Activated CD4-positive, alpha-beta T cell treated with anti-CD3 and anti-CD28 coated beads, Interleukin-2, amount 10 ng/mL, durations not matched to agents 24 days and 14 days (primary cell): ENCODE measurements at places on chromosomes 12 and 14.

GRCh38 chr14:55730592-55731310, 150.7 kb downstream of the KTN1 start:
- no peak for DNase-seq

- peak; percentile 81 for DNase-seq
Measured at GRCh38 chr12:131830335-131830913, 2.2 kb downstream of the MMP17 start.

GRCh38 chr12:130026608-130027176, 122.9 kb upstream of the TMEM132D start:
- DNase-seq: peak; percentile 79

DNA sequence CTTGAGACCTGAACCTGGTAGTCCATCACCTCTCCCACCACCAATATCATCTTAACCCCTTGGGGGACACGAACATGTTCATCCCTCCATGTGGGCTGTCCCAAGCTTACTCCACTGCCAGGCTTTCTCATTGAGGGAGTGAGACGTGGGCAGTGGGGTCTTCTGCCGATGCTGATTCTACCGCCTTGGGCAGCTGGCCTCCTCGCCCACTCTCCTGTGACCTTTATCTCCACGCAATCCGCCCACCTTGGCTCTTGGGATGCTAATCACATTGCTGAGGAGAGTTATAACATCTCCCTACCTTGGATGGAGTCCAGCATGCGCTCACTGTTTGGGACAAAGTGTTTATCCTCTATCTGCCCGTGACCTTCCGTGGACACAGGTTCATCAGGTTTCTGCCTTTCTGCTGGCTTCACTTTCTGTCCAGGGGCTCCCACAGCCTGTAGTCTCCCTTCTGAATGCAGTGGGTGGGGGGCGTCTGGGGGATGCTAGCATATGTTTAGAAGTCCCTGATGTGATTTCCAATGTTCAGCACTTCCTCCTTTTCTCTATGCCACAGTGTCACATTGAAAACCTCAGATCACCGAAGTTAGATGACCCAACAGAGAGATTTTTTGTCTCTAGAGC, 53.2 kb upstream of the ESRRB start:
- no peak for DNase-seq

GRCh38 chr14:31930493-31931240, 146.4 kb upstream of the ARHGAP5 start:
- peak; percentile 38 for DNase-seq

DNA sequence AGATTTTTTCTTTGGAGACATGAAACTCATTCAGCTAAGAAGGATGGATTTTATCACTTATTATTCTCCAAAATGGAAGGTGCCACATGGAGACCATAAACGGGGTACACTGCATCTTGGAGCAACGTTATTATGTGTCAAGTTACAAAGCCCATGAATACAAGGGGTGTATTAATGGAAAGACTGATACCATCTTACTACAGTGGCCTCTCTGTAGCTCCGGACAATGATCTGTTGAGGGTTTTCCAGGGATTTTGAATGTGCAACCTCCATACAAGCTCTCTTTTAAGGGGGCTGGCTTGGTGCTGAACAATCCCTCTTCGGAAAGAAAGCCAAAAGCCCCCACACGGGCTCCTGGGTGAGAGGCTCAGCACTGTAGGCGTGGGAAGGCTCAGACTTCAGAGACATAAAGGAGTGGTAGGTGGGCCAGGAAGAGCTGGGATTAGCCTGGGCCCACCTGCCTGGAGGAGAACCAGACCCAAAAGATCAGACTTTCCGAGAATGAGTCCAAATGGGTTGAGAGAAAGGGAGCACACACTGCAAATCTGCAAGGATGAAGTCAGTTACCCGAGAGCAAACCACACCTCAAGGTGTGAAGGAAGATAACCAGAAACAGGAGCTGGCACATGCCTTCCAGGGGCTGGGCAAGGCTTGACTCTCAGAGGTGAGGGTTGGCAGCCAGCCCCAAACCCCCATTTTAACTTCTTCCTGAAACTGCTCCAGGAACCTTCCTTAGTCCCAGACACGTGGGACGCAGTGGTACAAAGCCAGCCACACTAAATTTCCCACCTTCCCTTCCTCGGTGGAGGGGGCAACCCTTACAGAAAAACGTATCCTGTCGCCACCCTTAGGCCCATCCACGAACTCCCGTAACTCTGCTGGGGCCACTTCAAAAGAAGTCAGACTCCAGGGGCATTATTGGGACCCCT, 1.5 kb downstream of the VPS37B start:
- DNase-seq: peak; percentile 69

GRCh38 chr12:52657250-52657902, 5.4 kb upstream of the KRT2 start:
- no peak for DNase-seq

DNA sequence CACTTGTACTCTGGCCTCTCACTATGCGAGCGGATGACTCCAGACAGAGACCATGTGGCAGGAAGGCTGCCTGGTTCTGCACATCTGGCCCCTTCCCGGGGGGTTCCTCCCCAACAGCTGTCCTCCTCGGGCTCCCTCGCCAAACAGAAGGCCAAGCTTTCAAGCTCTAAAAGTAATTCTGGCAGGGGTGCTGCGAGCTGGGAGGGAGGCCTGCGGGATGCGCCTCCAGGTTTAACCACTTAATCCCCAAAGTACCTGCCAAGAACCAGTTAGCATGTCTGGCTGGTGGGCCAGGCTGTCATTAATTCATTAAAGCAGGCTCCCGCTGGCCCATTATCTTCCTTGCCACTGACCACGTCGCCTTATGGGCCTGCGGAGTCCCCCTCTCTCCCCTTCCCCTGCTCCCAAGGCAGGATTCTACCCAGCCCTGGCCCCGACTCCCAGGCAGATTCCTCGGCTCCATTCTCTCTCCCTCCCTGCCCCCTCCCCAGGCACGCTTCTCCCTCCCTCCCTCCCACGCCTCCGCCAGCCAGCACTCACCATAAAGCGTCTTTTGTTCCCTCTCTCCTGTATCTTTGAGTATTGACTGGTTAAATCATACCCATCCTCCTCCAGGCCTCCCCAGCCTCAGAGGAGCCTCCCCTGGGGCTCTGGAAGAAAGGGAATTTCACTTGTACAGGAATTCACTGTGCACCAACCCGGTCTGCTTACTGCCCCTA, 4.9 kb downstream of the HRK start:
- DNase-seq: no peak

GRCh38 chr12:52119398-52120254, 40.1 kb downstream of the SMIM41 start:
- DNase-seq: peak; percentile 81

- no peak for DNase-seq
Measured at GRCh38 chr12:51744235-51744634, 104.3 kb downstream of the FIGNL2 start.

DNA sequence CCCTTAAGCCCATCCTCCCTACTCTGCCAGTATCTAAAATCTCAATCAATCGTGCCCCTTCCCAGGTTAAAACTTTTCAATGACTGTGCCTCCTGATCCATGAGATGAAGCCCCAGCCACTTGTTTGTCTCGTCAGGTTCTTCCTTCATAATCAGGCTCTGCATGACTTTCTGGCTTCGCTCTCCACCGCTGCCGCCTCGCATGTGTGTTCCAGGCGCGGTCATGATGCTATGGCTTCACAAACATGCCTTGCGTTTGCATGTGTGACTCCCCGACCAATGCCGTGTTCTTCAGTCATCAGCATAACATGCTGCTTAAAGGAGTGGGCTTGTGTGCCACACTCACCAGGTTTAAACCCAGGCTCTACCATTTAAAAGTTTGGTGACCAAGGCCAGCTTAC, 5.0 kb upstream of the C1RL start:
- no peak for DNase-seq

DNA sequence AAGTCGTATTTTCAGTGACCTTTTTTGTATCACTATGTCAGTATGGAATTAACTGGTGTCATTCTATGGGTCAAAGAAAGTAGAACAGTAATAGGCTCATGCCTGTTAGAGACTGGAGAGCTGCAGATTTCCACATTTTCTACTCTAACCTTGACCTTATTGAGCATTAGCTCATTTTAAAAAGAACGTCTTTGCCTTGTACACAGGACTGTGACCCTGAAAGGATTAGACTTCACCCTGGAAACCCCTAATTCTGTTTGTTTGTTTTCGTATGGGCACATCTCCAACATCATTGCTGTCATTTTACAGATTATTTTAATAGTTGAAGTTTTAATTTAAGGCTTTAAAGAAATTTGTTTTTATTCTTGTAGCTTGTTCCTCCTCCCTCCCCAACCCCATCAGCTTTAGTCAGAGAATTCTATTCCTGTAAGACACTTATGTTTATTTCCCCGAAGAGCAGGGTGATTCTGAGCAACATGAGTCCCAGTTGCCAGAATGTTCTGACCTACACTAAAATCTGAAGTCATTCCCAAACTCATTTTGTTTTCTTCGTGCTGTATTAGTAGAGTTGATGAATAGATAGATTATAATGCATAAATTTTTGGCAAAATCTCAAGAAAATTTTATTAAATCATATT, 451.3 kb downstream of the FOXG1 start:
- DNase-seq: no peak

GRCh38 chr14:57057803-57058202, 210.9 kb downstream of the EXOC5 start:
- DNase-seq: no peak

DNA sequence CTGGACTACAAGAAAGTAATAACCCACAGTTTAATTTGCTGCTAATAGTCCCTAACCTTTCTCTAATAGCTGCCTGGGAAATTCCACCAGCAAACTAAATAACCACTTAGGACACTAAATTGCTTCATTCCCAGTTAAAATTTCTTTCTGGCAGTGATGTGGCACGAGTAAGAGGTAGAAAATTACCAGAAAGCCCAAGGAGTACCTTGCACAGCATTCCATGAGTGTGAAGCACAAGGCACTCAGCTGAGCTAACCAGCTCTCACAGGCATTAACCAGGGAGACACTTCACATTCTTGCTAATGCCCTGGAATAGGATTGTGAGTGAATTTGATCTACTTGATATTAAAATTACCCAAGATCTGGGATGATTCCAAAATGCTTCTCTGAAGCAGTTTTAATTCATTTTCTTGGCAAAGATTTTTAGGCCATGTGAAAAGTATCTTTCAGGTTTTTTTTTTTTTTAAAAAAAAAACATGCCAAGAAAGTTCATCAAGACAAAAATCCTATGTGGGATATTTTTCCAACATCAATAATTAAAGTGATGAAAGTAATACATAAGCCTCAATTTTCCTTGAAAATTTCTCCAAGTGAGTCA, 29.5 kb downstream of the TSPAN8 start:
- no peak for DNase-seq

DNA sequence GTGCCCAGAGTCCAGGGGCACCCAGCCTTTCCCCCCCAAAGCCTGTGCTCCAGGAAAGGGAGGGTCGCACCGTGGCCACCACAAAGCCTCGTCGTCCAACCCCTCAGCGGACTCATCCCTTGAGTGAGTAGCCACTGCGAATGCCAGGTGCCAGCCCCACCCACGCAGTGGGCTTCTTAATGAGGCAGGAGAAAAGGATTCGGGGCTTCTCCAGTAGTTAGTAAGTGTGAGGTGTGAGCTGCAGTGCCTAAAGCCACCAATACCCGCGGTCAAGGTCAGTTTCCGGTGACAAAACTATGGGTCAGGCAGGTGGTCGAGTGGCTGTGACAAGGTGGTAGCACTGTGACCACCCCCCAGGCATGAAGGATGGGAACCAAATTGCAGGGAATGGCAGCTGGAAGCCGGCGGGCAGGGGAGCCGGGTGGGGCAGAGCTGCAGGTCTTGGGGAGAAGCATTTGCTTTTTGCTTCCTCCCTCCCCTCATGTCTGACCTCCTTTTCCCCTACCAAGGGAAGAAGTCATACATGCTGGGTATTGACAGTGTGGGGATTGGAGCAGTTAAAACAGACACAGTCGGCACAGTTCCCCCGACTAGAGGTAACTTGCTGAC, 8.0 kb downstream of the RAN start:
- peak; percentile 57 for DNase-seq

GRCh38 chr12:68506619-68507018, 104.1 kb upstream of the RAP1B start:
- DNase-seq: no peak

GRCh38 chr14:96737881-96738280, 59.3 kb upstream of the VRK1 start:
- DNase-seq: no peak

DNA sequence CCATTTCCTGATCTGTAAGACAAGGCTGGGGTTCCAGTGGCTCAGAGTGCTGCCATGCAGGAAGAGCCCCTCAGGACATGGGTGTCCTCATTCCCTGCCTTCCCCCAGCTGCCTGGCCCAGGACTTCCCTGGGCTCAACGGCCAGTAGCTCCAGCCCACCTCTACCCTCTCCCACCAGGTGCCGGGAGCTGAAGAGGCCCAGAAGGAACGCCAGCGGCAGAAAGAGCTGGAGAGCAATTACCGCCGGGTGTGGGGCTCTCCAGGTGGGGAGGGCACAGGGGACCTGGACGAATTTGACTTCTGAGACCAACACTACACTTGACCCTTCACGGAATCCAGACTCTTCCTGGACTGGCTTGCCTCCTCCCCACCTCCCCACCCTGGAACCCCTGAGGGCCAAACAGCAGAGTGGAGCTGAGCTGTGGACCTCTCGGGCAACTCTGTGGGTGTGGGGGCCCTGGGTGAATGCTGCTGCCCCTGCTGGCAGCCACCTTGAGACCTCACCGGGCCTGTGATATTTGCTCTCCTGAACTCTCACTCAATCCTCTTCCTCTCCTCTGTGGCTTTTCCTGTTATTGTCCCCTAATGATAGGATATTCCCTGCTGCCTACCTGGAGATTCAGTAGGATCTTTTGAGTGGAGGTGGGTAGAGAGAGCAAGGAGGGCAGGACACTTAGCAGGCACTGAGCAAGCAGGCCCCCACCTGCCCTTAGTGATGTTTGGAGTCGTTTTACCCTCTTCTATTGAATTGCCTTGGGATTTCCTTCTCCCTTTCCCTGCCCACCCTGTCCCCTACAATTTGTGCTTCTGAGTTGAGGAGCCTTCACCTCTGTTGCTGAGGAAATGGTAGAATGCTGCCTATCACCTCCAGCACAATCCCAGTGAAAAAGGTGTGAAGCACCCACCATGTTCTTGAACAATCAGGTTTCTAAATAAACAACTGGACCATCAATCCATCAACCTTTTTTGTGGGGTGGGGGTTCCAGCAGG, 17.6 kb downstream of the AGAP2 start:
- DNase-seq: no peak

DNA sequence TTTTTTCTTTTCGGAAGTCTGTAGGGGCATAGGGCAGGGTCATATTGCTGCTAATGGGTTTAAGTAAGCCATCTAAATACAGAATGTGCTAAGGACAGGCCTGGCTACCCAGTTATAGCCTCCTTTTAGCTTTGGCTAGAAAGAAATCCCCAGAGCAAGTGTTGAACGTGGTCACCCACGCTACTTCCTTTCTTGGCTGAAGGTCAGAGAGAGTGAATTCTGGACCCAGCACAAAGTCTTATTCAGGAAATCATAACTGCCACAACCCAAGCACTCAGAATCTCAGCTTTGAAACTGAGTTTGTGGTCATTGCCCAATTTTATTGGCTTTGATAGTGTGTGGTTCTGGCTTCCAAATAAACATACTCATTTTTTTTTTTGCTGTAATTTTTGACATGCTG, 542.1 kb upstream of the ATP2B1 start:
- no peak for DNase-seq

DNA sequence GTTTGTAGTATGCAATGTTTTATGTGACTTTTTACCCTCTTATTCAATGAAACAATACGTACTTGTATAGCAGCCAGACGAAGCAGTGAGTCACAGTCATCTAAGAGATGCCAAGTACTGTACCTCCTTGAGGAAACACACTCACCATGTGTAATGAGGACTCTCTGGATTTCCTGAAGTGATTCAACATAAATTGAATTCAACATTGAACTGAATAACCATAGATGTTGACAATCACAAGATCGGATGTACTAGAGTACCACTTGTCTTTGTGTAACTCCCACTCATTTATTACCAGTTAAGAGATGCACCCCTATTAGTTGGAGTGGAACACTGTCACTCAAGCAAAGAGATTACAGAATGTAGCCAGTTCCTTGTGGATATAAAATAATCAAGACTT, 175.2 kb upstream of the HMGA2 start:
- no peak for DNase-seq
